A549 treated with CpdA at 1 μM for 4 hours (cell line): ENCODE measurements at places on chromosomes 5 and 9. TPM values are rescaled to one million over a fixed set of nuclear protein-coding genes. Genes with fewer than 3 reads are reported as not detected.

MACROH2A1 gene
- 176 to 208 TPM (median 203 TPM) in 5 replicates for total RNA-seq

WDR38 gene
- 0.12 to 0.17 TPM (median 0.14 TPM) in 3 of 5 replicates, not detected in the others for total RNA-seq

PLEKHG4B gene
- 0.64 to 0.94 TPM (median 0.69 TPM) in 5 replicates for total RNA-seq

PCDHA12 gene
- 2.5 to 2.9 TPM (median 2.5 TPM) in 5 replicates for total RNA-seq

MLANA gene
- total RNA-seq, result not detected in 5 replicates

ELAVL2 gene
- total RNA-seq, result 0.08 to 0.12 TPM in 2 of 5 replicates, not detected in the others

GNA14 gene
- not detected in 5 replicates for total RNA-seq

SLC46A2 gene
- total RNA-seq, result not detected in 5 replicates

LCN10 gene
- not detected in 5 replicates for total RNA-seq
